ENCODE measurements at places on chromosomes 5 and 9. TPM values are rescaled to one million over a fixed set of nuclear protein-coding genes. Genes with fewer than 3 reads are reported as not detected.

Gene SPTAN1
- 369 TPM for total RNA-seq

Gene WHRN
- 5.0 TPM for total RNA-seq

Gene SEMA6A
- total RNA-seq = 17.1 TPM

Gene INVS
- 14.7 TPM for total RNA-seq

Gene LECT2
- not detected for total RNA-seq

Gene ARID3C
- total RNA-seq = not detected

Gene PTGR1
- total RNA-seq = 26.9 TPM

Gene PCDHB12
- 6.3 TPM for total RNA-seq

Gene HMGXB3
- 42.0 TPM for total RNA-seq

Gene KCNV2
- not detected for total RNA-seq

Gene SLC45A2
- 0.76 TPM for total RNA-seq

Gene PSIP1
- 57.9 TPM for total RNA-seq

Measured in upper lobe of left lung (tissue), 6 donors.